Mesenchymal stem cell (in vitro differentiated cells and primary cell): ENCODE measurements at places on chromosomes 16 and 17.

GRCh38 chr17:55330344-55330933, 65.7 kb downstream of the HLF start:
- DNase-seq, result no peak

DNA sequence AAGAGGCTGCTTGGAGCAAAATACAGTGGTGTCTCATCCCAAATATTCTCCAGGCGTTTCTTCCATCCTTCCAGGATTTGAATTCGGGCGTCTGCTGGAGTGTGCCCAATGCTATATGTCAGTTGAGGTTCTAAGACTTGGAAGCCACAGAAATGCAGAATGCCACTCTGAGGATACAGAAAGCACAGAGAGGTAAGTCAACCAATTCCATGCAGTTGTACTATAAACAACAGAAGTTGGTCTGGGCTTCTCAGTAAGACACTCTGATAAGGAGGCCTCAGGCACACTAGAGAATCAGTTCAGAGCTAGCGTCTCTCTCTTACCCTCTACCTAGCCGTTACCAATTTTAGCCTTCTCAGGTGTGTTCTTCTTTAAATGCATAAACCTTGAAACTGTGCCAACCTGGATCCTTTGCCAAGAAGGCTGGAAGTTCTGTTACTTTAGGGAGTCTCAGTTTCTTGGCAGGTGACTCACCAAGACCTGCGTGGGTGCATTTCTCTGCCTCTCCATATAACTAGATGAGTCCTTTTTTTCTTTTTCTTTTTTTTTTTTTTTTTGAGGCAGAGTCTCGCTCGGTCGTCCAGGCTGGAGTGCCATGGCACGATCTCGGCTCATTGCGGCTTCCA, 15.1 kb downstream of the NQO1 start:
- no peak for DNase-seq

- DNase-seq, result no peak
Observed at GRCh38 chr17:2453325-2453724, 52.5 kb upstream of the MNT start.

DNA sequence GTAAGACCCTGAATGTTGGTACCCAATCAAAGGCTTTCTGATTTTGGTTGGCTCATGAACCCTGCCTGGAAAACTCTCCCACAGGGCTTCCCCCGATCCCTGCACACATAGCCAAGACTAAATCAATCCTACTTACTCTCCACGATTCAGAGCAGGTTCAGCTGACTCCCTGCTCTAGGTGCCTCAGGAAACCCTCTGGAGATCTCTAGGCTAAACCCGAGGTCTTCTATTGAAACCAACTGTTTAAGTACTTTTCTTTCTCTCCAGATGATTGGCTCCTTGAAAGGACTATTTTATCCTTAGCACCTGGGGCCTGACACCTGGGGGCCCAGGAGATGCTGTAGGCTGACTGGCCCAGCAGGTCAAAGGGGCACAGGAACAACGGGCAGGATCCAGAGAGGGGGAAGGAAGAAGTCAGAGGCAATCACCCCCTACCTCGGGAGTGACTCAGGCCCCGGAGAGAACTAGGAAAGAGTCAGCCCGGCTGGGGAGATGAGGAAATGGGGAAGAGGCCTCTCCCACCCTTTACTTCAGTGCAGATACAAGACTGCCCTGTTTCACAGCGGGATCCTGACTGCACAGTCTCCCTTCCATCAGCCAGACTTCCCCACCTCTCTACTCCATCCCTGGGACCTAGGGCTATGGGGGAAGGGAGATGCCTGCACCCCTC, 2.0 kb downstream of the TBC1D10B start:
- DNase-seq, result peak; percentile 72

- peak; percentile 22 for DNase-seq
Observed at GRCh38 chr16:19365486-19365885, 52.2 kb upstream of the TMC5 start.

- DNase-seq, result peak; percentile 93
Observed at GRCh38 chr17:80892900-80893603, 98.6 kb upstream of the CHMP6 start.
